ENCODE measurements at places on chromosomes 16 and 17. TPM values are rescaled to one million over a fixed set of nuclear protein-coding genes. Genes with fewer than 3 reads are reported as not detected.
A peak's percentile ranks its signal among the peaks of the same experiment; 100 is the strongest.

The FBXL16 gene
- total RNA-seq, result 7.4 TPM

GRCh38 chr17:75876190-75876937 is 2.0 kb downstream of the TRIM47 start:
- H3K4me3 ChIP-seq, result peak overlapping the region; percentile 68
- H3K27me3 ChIP-seq, result peaks cover 11% of the 10 kb centered on the region
- H3K4me1 ChIP-seq, result peaks cover 55% of the 10 kb centered on the region
- peaks cover 42% of the 10 kb centered on the region for H3K36me3 ChIP-seq
- H3K27ac ChIP-seq, result peak overlapping the region; percentile 90

The PDILT gene
- not detected for total RNA-seq

DNA sequence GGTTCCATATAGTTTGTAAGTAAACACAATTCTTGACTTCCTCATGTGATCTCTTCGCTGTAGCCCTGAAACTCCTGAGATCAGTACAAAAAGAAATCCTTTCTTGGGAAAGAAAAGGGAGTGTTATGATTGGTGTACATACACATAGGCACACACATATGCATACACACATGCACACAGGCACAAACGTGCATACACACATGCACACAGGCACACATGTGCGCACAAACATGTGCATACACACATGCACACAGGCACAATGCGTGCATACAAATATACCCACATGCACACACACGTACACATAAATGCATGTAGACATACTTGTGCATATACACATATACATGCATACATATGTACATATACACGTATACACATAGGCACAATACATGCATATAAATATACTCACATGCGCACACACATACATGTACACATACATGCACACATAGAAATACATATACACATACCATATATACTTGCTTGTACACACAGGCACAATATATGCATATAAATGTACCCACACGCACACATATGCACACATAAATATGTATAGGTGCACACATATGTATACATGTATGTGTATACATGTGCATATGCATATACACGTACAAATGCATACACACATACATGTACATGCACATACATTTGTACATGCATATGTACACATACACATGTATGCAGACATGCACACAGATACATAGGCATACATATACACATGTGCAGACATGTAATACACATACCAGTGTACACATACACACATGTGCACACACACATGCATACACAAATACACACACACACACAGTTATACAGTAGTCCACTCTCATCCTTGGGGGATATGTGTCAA is 26.4 kb downstream of the CMIP start:
- peaks cover 66% of the 10 kb centered on the region for H3K4me1 ChIP-seq
- H3K27ac ChIP-seq, result no peak overlapping the region
- DNase-seq, result no peak
- peaks cover 23% of the 10 kb centered on the region for H3K36me3 ChIP-seq
